ENCODE measurements at places on chromosomes 3 and 15. TPM values are rescaled to one million over a fixed set of nuclear protein-coding genes. Genes with fewer than 3 reads are reported as not detected.

The POLQ gene
- total RNA-seq = 35.5 TPM

The CNTN6 gene
- not detected for total RNA-seq

The THPO gene
- total RNA-seq = not detected

The CKMT1A gene
- total RNA-seq = not detected

The TGM4 gene
- total RNA-seq = not detected

The LRRC15 gene
- not detected for total RNA-seq

The CHRNA3 gene
- not detected for total RNA-seq

The SLC22A13 gene
- 0.58 TPM for total RNA-seq

The RPP25 gene
- 6.5 TPM for total RNA-seq

The XCR1 gene
- total RNA-seq = not detected

The SPATA12 gene
- not detected for total RNA-seq

The TTLL13 gene
- not detected for total RNA-seq

The GYG1 gene
- 46.9 TPM for total RNA-seq

The NRROS gene
- total RNA-seq = 37.5 TPM

The SLC9A9 gene
- 7.4 TPM for total RNA-seq

The TM4SF1 gene
- total RNA-seq = not detected

The TRIM42 gene
- not detected for total RNA-seq

The CPLX3 gene
- not detected for total RNA-seq

The ACTRT3 gene
- 0.66 TPM for total RNA-seq

The DCBLD2 gene
- 1.3 TPM for total RNA-seq

The COL7A1 gene
- 1.6 TPM for total RNA-seq

The NAALADL2 gene
- total RNA-seq = 0.47 TPM

The RYR3 gene
- total RNA-seq = not detected

The ABHD17C gene
- 2.1 TPM for total RNA-seq

The SEMA3G gene
- 0.13 TPM for total RNA-seq

The AMOTL2 gene
- total RNA-seq = not detected

The CTNNB1 gene
- total RNA-seq = 112 TPM

The PRICKLE2 gene
- total RNA-seq = not detected

The TERC gene
- total RNA-seq = 10.8 TPM

The IFT122 gene
- total RNA-seq = 22.3 TPM

The RTP3 gene
- not detected for total RNA-seq

The LZTFL1 gene
- 5.1 TPM for total RNA-seq

The CA12 gene
- total RNA-seq = not detected

The TTC21A gene
- 1.2 TPM for total RNA-seq

The CCDC9B gene
- 0.76 TPM for total RNA-seq

The NMB gene
- total RNA-seq = 3.3 TPM

The RASGRP1 gene
- total RNA-seq = 165 TPM

The NME9 gene
- not detected for total RNA-seq

The DNASE1L3 gene
- not detected for total RNA-seq

The TOP2B gene
- total RNA-seq = 114 TPM

The PRSS50 gene
- total RNA-seq = not detected

The CCR3 gene
- 0.34 TPM for total RNA-seq

The ALDH1A3 gene
- not detected for total RNA-seq

The C2CD4A gene
- total RNA-seq = not detected

The GPR62 gene
- total RNA-seq = not detected

The TPRG1 gene
- total RNA-seq = 1.0 TPM

The ZCWPW2 gene
- 0.42 TPM for total RNA-seq

The CPNE9 gene
- total RNA-seq = not detected

The MYRIP gene
- not detected for total RNA-seq

The TMEM108 gene
- total RNA-seq = not detected

The C3orf49 gene
- not detected for total RNA-seq

The PLXNA1 gene
- 2.7 TPM for total RNA-seq

The SKOR1 gene
- total RNA-seq = 0.32 TPM

The HYAL1 gene
- not detected for total RNA-seq

The GOLGA8S gene
- 0.92 TPM for total RNA-seq

The COPS2 gene
- total RNA-seq = 56.8 TPM

The LIPC gene
- 4.4 TPM for total RNA-seq
